ENCODE measurements at places on chromosomes 6 and 20.

DNA sequence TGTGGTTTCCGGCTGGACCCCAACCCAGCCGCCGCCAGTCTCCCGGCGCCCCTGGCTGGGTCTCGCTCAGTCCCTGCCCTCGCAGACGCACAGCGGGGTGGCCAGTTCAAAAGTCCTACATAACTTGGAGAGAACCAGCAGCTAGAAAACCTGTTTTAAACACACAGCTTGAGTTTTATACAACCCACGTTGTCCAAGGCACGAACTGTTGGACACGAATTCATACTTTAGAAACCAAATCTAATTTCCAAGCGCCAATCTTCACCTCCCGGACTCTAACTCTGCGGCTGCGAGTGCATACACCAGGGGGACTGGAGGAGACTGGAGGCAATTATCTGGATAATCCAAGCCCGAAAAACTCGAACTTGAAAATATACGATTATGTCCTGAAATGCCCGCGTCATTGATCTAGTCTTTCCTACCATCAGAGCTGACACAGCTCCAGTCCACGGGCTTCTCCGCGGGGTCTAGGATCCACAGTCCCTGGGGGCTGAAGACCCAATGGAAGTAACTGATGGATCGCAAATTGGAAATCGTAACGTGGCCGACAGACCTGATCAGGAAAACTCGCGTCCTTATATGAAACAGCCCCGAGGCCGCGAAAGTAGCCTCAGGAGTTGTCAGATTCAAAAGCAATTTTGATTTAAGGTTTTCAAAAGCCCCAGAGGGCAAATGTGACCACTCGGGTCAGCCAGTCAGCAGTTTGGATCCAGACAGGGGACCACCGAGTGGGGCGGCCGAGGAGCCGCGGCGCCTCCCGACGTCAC is 843 bp upstream of the HEY2 start:
- DNase-seq = no peak

- no peak for DNase-seq
These were observed 142.3 kb downstream of the FARS2 start for GRCh38 chr6:5403609-5404008.

DNA sequence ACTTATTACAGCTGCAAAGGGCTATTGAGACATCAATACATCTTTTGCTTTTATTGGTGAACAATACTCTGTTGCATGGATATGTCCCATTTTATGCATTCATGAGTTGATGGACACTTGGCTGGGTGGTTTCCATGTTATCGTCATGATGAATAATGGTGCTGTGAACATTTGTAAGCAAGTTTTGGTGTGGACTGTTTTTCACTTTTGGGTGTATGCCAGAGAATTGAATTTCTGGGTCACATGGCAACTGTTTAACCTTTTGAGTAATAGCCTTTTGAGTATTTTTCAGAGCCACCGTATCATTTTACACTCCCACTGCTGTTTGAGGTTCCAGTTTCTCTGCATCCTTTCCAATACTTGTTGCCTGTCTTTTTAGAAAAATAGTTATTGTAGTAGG is 107.0 kb downstream of the JARID2 start:
- DNase-seq = no peak

DNA sequence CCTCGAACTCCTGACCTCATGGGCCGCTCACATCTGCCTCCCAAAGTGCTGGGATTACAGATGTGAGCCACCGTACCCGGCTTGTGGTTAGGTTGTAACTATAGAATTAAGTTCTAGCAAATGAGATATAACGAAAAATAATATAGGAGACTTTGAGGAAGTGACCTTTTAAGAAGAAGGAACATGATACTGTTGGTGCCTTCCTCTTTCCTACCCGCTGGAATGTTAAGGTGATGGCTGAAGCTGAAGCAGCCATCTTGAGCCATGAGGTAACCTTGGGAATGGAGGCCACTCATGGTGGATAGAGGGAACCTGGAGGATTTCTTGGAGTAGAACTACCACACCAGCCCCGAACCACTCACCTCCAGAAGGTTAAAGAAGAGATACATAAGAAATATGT is 48.1 kb upstream of the MDGA1 start:
- no peak for DNase-seq

DNA sequence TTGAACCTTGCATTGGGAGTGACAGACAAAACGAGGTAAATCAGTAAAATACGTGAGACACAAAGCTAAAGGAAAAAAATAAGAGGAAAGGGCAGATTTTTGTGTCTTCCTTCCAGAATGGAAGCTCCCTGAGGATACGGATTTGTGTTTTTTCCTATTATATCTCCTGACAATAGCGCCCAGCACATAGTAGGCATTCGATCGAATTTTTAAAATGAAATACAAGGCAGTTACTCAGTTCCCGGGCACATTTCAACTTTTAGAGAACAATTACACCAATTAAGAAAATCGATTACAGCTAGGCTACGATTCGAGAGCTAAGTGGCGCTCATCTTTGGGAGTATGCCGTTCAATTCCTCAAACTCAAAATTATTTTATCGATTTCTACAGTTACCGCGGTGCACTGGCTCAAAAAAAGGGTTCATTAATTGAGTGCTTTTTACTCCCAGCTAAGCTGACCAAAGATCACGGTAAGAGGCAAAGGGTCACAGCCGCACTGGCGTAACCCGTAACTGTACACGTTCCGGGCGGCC is 443 bp downstream of the RMND1 start:
- no peak for DNase-seq

GRCh38 chr6:16544006-16544405 is 217.3 kb downstream of the ATXN1 start:
- DNase-seq = no peak

GRCh38 chr6:29005183-29005885 is at the start of gene ZNF311:
ZNF311 (minus strand) TSS chr6:29005315; CDS start chr6:29003954, 1,361 bp downstream.
- no peak for DNase-seq

DNA sequence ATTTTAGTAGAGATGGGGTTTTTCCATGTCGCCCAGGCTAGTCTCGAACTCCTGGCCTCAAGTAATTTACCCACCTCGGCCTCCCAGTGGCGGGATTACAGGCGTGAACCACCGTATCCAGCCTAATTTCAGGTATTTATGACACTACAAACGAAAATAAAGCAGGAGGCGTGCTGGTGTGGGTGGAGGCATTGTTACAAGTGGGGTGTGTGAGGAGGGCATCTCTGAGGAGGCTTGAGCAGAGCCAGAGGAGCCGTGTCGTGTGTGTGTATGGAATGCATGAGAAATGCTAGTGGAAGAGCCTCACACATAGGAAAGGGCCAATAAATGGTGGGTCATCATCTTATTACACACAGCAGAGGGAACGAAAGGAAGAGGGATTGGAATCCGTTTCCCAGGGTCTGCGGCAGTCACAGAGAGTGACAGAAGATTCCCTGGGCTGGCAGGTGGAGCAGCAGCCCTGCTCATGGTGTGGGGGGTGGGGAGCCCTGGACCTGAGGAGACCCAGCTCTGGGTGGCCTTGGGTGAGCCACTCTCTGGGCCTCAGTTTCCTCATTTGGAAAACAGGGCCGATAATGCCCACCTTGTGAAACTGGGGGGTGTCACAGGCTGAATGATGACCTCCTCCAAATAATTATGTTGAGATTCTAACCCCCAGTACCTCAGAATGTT is 17.2 kb upstream of the PEDS1 start:
- no peak for DNase-seq

DNA sequence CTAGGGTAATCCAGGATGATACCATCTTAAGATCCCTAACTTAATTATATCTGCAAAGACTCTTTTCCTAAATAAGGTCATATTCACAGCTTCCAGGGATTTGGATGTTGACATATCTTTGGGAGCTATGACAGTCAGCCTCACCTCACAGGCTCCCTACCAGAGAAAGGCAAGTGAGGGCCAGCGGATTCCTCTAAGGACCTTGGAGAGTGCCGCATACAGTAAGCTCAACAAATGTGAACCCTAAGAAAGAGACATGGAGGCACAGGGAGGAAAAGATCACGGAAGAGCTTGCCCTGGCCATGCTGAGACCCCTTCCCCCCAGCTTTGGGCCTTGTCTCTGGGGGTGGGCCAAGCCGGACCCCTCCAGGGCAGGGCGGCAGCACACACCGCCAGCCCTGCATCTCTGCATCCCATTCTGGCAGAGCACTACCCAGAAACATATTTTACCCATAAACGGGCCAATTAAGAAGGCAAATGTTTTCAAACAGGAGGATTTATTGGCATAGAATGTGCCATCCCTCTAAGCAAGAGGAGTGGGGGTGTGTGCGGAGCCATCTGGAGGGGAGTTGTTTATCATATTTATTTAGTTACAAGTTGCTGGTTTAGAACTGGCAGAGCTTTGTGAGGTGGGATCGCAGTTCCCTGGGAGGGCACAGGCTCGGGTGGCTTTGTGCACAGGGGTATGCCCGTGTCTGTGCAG is 55.4 kb downstream of the CHMP4B start:
- no peak for DNase-seq

DNA sequence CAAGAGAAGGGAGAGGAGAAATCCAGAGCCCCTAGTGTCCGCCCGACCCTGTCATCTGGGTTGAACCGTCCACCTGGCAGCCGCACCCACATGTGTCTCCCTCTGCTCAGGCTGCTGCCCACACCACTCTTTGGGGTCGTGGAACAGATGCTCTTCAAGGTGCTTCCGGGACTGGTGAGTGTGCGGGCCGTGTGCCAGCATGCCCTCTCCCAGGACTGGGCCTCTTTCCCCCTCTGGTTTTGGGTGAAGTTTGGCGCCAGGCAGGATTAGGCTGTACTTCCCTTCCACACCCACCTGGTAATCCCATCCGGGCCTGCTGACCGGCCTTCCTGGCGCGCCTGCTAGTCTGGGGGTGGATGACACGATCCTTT is 7.9 kb downstream of the BPIFB3 start:
- no peak for DNase-seq

GRCh38 chr20:58982406-58983114 is 1.5 kb downstream of the NELFCD start:
- no peak for DNase-seq

DNA sequence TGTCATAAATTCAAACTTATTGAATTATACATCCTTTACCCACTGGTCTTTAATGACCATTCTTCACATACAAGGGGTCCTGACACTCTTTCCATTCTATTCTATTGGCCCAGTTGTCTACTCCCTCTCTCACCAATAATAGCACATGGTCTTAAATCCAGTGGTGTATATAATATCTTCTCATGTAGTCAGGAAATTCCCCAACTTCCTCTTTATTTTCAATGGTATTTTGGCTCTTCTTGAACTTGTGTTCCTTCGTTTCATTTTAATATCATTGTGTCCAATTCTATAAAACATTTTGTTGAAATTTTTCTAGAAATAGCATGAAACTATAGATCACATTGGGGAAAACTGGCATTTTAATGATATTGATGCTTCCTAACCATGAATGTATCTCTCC is 36.8 kb downstream of the PSMB9 start:
- no peak for DNase-seq

GRCh38 chr20:22464312-22465003 is 119.9 kb downstream of the FOXA2 start:
- DNase-seq = no peak

DNA sequence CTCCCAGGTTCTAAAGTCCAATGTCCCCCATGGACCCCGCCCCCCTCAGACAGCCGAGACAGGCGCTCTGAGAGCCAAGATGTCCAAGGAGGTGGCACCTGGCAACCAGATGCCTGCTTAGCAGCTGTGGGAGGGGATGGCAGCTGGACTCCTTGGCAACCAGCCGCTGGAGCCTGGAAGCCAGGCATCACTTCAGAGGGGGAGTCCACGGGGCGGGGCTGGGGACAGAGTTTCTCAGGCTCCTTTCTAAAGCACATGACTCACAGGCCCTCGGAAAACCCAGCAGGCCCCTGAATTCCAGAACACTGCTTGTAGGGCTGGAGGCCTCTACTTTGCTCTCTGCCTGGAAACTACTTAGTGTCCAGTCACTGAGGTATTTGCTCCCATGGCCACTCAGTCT is 51.5 kb downstream of the PREX1 start:
- DNase-seq = no peak

DNA sequence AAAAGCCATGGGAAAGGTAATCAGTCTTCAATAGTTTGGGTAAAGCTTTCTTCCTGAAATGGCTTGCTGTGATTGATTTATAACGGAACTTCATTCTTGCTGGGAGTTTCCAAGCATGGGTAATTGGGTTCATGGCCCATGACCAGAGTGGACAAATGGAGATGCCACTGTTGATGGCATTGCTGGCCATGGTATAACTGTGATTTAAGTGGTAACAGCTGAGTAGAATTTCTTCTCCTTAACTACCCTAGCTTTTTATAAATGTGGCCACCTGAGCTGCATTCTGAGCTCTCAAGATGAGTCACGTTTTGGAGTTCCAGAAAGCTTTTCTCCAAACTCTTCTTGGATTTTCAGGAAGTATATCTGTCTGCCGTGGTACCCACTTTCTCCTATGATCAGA is 39.9 kb upstream of the SNRPB2 start:
- no peak for DNase-seq

- no peak for DNase-seq
These were observed 381.5 kb downstream of the TAF4 start for GRCh38 chr20:61684136-61684535.

- DNase-seq = no peak
These were observed 49.6 kb upstream of the PHIP start for GRCh38 chr6:79127660-79128059.

DNA sequence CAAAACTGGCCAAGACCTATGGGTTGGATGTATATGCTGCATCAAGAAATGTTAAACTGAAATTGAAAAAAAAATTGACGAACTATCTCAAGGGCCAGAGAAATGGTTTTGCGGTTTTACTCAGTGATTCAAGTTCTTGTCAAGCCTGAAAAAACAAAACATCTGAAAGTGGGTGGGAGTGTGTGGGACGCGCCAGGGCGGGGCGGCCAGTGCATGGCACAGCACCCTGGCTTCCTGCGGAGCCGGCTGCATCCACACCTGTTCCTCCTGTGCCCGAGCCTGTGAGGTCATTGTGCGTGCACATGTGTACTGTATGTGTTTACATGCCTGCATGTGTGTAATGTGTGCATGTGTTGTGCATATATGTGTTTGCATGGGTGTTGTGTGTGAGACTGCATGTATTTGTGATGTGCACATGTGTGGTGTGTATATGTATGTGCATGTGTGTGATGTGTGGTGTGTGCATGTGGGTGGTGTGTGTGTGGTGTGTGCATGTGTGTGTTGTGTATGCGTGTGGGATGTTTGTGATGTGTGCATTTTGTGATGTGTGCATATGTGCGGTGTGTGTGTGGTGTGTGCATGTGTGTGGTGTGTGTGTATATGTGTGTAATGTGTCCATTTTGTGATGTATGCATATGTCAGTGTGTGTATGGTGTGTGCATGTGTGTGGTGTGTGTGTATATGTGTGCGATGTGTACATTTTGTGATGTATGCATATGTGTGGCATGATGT is 59.8 kb downstream of the CDH4 start:
- no peak for DNase-seq

GRCh38 chr20:46672543-46673148 is 16.6 kb downstream of the TP53RK start:
- DNase-seq = no peak

DNA sequence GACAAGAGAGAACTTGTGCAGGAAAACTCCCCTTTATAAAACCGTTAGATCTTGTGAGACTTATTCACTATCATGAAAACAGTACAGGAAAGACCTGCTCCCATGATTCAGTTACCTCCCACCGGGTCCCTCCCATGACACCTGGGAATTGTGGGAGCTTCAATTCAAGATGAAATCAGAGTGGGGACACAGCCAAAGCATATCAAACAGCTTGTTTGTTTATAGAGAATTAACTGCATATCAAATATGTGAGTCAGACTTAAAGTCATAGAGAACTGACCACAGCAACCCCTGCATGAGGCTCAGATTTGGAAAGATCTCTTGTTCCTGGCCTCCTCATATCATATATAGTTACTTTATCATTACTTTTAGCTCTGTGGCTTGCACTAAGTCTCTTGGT is 29.1 kb upstream of the HDAC2 start:
- DNase-seq = no peak
